T-cell (primary cell): ENCODE measurements at places on chromosomes 4 and X.

DNA sequence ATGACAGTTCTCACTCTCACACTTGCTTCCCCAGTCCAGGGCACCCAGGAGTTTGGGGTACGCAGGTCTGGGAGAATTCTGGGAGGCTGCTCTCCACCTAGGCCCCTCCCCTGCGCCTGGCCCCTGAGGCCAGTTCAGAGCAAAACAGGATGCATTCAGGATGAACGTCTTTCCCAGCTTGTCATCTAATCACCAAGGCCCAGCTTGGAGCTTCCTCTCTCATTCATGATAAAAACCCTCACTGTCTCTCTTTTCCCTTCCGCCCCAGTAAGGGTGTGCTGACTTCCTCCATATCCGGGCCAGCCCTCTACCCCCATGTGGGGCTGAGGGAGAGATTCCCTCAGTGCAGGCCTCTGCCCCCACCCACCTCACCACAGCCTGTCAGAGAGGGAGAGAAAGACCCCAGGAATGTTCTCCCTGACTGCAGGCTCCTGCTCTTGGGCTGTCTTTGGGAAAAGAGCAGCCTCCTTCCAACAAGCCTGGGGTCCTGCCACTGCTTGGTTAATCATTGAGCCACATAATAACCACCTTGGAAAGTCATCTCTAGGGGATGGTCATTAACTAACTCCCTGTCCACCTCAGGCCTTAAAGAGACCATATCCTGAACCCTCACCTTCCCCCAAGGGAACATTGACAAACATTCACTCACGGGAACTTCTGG, 50.1 kb downstream of the STARD8 start:
- H3K27me3 ChIP-seq = peaks cover 23% of the 10 kb centered on the region
- H3K4me1 ChIP-seq = peaks cover 4% of the 10 kb centered on the region
- no peak overlapping the region for H3K27ac ChIP-seq
- no peak overlapping the region for H3K4me3 ChIP-seq
- H3K36me3 ChIP-seq = no peaks in the 10 kb centered on the region
- no peak for DNase-seq

DNA sequence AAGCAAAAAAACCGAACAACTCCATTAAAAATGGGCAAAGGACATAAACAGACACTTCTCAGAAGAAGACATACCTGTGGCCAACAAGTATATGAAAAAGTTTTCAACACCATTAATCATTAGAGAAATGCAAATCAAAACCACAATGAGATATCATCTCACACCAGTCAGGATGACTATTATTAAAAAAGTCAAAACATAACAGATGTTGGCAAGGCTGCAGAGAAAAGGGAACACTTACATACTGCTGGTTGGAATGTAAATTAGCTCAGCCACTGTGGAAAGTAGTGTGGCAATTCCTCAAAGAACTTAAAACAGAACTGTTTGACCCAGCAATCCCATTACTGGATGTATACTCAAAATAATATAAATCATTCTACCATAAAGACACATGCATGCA, 436.3 kb downstream of the KLHL13 start:
- no peak for DNase-seq
- no peaks in the 10 kb centered on the region for H3K27me3 ChIP-seq
- no peak overlapping the region for H3K27ac ChIP-seq
- H3K4me3 ChIP-seq = no peak overlapping the region

DNA sequence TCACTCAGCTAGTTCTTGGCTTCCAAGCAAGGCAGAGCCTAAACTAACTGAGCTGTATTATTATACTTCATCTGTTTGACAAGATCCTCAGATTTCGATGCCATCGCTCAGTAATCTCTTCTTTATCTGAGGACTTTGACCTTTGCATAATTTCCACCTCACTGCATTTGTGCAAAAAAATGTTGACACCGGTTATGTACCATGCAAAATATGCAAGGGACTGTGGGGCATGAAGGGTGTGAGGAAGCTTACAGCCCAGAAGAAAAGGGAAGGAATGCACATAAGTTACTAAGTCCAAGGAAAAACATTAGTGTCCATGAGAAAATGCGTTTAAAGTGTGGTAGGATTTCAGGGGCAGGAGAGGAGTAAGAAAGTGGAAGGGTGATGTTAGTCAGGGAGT, 295.4 kb downstream of the PACRGL start:
- no peak for DNase-seq
- no peak overlapping the region for H3K4me3 ChIP-seq
- H3K27ac ChIP-seq = no peak overlapping the region
- H3K4me1 ChIP-seq = no peaks in the 10 kb centered on the region

- peaks cover 38% of the 10 kb centered on the region for H3K27me3 ChIP-seq
- H3K4me1 ChIP-seq = peaks cover 15% of the 10 kb centered on the region
- H3K36me3 ChIP-seq = no peaks in the 10 kb centered on the region
- no peak for DNase-seq
Observed at GRCh38 chr4:7330811-7331681, 103.7 kb downstream of the PSAPL1 start.

GRCh38 chr4:115433491-115433890, 320.1 kb upstream of the NDST4 start:
- no peak for DNase-seq
- no peak overlapping the region for H3K27ac ChIP-seq
- no peaks in the 10 kb centered on the region for H3K27me3 ChIP-seq
- H3K4me1 ChIP-seq = no peaks in the 10 kb centered on the region
- no peaks in the 10 kb centered on the region for H3K36me3 ChIP-seq
